Activated T-cell treated with anti-CD3 and anti-CD28 coated beads, Interleukin-2, amount 50 U/mL, for 48 hours (primary cell): ENCODE measurements at places on chromosomes 5 and 9.

DNA sequence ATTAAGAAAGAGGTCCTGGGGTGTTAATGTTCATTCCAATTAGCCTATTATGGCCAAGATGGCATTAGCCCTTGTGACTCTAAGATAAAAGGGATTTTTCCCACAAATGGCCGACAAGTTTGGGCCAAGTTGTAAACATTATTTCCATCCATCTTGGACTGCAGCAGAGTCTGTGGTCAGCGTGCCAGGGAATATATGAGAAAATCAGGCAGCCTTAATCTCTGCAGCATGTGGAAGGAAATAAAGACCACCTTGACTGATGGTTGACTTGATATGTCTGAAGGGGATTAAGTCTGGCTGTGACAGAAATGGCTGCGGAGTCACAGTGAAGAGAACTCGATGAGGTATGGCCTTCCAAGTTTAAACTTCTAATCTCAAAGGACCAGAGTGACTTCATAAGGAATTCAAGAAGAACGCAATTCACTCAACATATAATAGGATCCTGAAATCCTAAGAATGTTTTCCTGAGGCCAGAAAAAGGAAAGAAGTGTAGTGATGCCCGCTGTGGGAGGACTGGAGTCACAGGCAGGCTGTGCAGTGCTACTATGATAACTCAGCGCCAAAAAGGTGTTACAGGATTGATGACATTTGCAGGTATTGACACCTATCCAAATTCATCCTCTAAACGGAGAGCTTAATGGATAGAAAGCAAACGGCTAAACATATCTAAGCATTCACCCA is 287.1 kb downstream of the SEC61B start:
- DNase-seq = no peak

- peak; percentile 19 for DNase-seq
Measured at GRCh38 chr5:77210964-77211690, 647 bp downstream of the PDE8B start.

DNA sequence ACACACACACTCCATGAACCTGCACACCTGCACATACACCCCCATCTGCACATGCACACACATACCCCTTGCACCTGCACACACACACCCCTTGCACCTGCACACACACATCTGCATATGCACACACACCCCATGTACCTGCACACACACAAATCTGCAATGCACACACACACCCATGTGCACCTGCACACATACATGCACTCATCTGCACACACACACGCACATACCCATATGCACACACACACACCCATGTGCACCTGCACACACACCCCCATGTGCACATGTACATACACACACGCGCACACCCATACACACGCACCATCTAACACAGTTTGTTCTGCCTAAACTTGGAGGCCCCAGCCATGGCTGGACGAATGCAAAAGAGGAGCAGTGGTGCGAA is 115.9 kb upstream of the SARDH start:
- no peak for DNase-seq

- DNase-seq = peak; percentile 30
Measured at GRCh38 chr5:109857405-109858031, 167.8 kb downstream of the MAN2A1 start.

DNA sequence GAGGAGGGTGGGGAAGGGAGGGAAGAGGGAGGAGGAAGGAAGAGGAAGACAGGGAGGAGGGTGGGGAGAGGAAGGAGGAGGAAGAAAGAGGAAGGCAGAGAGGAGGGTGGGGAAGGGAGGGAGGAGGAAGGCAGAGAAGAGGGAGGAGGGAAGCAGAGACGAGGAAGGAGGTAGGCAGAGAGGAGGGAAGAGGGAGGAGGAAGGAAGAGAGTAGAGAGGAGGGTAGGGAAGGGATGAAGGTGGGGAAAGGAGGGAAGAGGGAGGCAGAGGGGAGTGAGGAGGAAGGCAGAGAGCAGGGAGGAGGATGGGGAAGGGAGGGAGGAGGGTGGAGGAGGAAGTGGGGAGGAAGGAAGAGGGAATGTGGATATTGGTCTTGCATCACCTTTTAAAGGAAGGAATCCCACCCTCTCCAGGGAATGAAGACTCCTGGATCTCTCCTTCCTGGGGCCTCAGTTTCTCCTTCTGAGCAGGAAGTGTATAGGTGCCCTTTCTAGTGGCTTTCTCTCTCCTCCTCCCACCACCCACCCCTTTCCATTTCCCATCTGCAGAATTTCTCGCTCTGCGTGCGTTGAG is 188.9 kb upstream of the ZNF618 start:
- DNase-seq = no peak
